ENCODE measurements at places on chromosomes 13 and 19.

DNA sequence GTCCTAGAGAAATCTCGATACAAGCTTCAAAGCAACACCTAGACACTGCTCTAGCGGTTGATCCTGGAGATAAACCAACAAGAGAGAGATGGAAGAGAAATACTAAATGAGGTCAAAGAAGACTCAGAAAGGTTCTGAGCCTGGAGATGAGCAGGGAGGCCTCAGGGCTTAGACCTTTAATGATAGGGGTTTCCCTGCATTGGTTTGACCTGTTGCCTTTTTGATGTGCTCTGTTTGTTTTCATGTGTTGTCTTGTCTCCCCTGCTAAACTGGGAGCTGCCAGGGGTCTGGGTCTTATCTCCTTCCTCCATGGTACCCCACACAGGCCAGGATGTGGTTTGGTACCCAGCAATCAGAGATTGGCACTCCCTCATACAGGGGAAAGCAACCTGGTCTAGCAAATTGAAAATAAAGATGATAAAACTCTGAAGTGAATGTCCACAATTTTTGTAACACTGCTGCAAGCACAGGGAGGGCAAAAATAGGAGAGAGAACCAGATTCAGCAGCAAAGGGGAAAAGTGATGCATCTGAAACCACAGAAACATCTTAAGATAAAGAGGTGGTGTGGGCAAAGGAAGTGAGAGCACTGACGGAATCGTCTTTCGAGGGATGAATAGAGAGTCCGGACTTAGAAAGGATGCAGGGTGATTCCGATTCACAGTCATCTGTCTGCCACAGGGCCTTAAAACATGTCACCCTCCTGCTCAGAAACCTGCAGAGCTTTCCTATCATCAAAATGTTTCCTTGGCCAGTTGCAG lies 3.5 kb downstream of the FFAR2 start:
- peaks cover 25% of the 10 kb centered on the region for H3K27me3 ChIP-seq
- no peak for DNase-seq
- no peaks in the 10 kb centered on the region for H3K36me3 ChIP-seq
- H3K27ac ChIP-seq = no peak overlapping the region

DNA sequence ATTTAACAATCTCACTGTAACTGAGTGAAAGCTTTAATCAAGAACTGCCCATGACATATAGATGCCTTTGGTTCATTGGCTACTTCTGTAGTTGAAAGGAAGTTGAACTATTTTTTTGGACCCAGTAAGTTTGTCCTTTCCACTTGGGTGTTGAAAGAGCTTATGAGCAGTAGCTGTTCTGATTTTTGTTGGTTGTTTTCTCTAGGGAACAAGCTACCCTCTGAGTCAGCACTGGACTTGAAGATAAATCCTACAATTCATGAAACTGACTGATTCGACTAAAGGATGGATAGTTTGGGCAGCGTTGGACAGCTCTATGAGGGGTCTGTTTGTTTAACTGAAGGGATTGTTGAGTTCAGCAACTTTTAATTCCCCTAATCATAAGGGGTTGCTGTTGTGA lies 101.0 kb downstream of the PAN3 start:
- DNase-seq = no peak
- no peak overlapping the region for H3K27ac ChIP-seq
- no peaks in the 10 kb centered on the region for H3K27me3 ChIP-seq
- H3K4me3 ChIP-seq = no peak overlapping the region
- H3K4me1 ChIP-seq = peaks cover 4% of the 10 kb centered on the region

- no peak overlapping the region for H3K4me3 ChIP-seq
- H3K27ac ChIP-seq = no peak overlapping the region
- no peak for DNase-seq
- peaks cover 3% of the 10 kb centered on the region for H3K36me3 ChIP-seq
- H3K27me3 ChIP-seq = no peaks in the 10 kb centered on the region
These were observed 305.2 kb downstream of the MTUS2 start for GRCh38 chr13:29125191-29125933.

DNA sequence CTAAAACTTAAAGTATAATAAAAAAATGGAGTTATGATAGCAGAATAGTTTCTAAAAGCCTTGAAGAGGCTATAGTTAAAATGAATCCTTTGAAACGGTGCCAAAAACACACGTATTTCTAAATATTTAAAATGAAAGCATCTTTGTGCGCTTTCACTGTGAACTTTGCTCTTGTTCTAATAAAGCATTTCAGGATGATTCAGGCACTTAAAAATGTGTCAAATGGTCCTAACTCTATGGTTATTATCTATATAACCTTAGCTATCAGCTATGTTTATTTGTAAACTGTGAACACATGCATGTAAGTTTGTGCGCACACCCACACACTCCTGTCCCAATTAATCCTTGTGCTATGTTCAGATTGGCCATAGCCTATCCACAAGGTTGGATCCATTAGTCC lies 124.5 kb downstream of the FLT1 start:
- no peaks in the 10 kb centered on the region for H3K4me1 ChIP-seq
- no peak overlapping the region for H3K27ac ChIP-seq
- no peak for DNase-seq
- H3K36me3 ChIP-seq = no peaks in the 10 kb centered on the region
- H3K4me3 ChIP-seq = no peak overlapping the region

- no peak for DNase-seq
- H3K4me1 ChIP-seq = no peaks in the 10 kb centered on the region
- no peak overlapping the region for H3K4me3 ChIP-seq
- no peak overlapping the region for H3K27ac ChIP-seq
- H3K36me3 ChIP-seq = no peaks in the 10 kb centered on the region
- H3K27me3 ChIP-seq = no peaks in the 10 kb centered on the region
These were observed 2526.7 kb upstream of the PCDH20 start for GRCh38 chr13:63942372-63942771.

- H3K4me3 ChIP-seq = no peak overlapping the region
- H3K27ac ChIP-seq = no peak overlapping the region
- DNase-seq = peak; percentile 31
- H3K27me3 ChIP-seq = peaks cover 6% of the 10 kb centered on the region
- H3K4me1 ChIP-seq = no peaks in the 10 kb centered on the region
- H3K36me3 ChIP-seq = no peaks in the 10 kb centered on the region
These were observed 25.8 kb upstream of the MAP3K10 start for GRCh38 chr19:40165362-40165937.

DNA sequence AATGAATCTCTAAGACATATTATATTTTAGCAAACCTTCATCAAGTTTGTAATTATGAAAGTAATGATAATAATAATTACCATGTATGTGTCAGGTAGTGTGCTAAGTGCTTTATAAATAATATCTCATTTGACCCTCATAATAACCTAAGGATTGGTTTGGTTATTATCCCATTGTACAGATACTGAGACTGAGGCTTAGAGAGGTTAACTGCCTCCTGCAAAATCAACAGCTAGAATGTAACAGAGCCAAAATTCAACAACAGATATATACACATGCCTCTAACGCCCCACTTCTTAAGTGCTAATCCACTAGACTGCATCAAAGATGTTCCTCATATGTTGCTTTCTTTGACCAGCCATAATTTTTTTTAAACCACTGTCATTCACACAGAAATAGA lies 140.8 kb downstream of the ZAR1L start:
- no peaks in the 10 kb centered on the region for H3K36me3 ChIP-seq
- no peak overlapping the region for H3K27ac ChIP-seq
- no peaks in the 10 kb centered on the region for H3K27me3 ChIP-seq

- no peak for DNase-seq
- H3K27ac ChIP-seq = no peak overlapping the region
- peaks cover 15% of the 10 kb centered on the region for H3K27me3 ChIP-seq
- H3K4me1 ChIP-seq = peaks cover 22% of the 10 kb centered on the region
- no peak overlapping the region for H3K4me3 ChIP-seq
- no peaks in the 10 kb centered on the region for H3K36me3 ChIP-seq
These were observed 3.6 kb upstream of the HPN start for GRCh38 chr19:35037716-35038622.

DNA sequence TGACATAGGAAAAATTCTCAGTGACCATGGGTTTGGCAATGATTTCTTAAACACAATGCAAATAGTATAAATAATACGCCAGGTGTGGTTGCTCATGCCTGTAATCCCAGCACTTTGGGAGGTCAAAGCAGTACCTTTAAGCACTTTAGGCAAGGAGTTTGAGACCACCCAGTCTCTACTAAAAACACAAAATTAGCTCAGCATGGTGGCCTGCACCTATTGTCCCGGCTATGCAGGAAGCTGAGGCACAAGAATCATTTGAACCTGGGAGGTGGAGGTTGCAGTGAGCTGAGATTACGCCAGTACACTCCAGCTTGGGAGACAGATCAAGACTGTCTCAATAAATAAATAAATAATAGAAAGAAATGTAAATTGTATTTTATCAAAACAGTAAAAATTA lies 356.5 kb upstream of the SLITRK6 start:
- H3K27ac ChIP-seq = no peak overlapping the region
- no peaks in the 10 kb centered on the region for H3K36me3 ChIP-seq
- H3K4me1 ChIP-seq = no peaks in the 10 kb centered on the region
- no peak overlapping the region for H3K4me3 ChIP-seq
- no peak for DNase-seq

DNA sequence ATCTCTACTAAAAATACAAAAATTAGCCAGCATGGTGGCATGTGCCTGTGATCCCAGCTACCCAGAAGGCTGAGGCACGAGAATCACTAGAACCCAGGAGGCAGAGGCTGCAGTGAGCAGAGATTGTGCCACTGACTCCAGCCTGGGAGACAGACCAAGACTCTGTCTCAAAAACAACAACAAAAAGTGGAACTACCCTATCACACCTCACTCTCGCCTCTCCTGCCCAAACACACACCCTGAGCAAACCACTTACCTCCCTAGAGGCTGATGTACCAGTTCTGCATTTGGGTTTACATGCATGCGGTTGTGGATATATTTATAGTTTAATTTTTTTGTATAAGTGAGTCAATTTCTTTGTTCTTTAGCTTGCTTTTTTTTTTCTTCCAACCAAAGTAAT lies 7.7 kb upstream of the PTOV1 start:
- no peak overlapping the region for H3K4me3 ChIP-seq
- no peak for DNase-seq
- no peak overlapping the region for H3K27ac ChIP-seq
- no peaks in the 10 kb centered on the region for H3K27me3 ChIP-seq
- peaks cover 8% of the 10 kb centered on the region for H3K4me1 ChIP-seq
- peaks cover 29% of the 10 kb centered on the region for H3K36me3 ChIP-seq

DNA sequence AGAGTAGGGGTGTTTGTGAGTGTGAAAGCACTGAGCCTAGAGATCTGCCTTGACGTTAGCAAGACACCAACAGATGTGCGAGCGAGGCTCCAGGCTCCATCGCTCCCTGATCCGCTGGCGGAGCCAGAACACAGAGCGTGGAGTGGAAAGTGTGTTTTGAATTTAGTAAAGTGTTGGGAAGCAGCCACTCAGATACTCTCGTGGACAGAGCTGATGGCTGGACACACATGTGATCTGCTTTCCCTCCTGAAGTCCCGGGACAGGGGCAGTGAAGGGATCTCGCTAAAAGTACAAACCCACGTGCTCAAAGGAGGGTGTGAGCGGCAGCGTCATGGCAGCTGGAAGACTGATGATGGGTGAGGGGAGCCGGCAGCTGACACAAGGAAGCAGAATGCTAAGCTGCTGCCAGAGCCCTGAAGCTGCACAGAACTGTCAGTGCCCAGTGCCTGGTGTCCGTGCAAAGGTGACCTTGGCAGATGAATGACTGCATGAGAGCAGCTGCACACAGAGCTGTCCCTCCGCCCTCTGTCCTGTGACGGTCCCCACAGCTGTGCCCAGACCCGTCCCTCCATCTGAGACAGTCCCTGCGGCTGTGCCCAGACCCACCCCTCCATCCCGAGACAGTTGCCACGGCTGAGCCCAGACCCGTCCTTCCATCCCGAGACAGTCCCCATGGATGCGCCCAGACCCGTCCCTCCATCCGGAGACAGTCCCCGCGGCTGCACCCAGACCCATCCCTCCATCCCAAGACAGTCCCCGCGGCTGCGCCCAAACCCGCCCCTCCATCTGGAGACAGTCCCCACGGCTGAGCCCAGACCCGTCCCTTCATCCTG lies 29.6 kb upstream of the TMEM255B start:
- H3K27ac ChIP-seq = no peak overlapping the region
- no peak for DNase-seq
- no peaks in the 10 kb centered on the region for H3K27me3 ChIP-seq
- H3K4me1 ChIP-seq = peaks cover 1% of the 10 kb centered on the region

DNA sequence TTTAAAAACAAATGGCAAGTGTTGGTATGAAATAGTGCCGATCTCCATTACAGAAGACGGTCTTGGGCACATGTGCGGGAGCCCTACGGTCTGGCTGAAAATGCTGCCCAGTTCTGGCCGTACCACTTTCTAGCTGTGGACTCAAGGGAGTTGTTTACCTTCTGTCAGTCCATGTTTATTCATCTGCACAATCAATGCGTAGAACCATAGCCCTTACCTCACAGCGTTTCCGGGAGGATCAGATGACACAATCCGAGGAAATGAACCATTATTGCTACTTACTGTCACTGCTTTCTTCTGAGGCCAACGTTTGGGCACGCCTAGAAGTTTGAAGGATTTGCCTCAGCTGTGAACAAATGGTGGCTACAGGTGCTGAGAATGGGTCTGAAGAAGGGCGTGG lies 31.2 kb downstream of the GADD45B start:
- H3K36me3 ChIP-seq = no peaks in the 10 kb centered on the region
- DNase-seq = peak; percentile 34
- no peaks in the 10 kb centered on the region for H3K27me3 ChIP-seq
- peak overlapping the region; percentile 20 for H3K4me3 ChIP-seq
- peaks cover 15% of the 10 kb centered on the region for H3K4me1 ChIP-seq

- DNase-seq = no peak
- H3K4me1 ChIP-seq = no peaks in the 10 kb centered on the region
- H3K4me3 ChIP-seq = no peak overlapping the region
- H3K27me3 ChIP-seq = no peaks in the 10 kb centered on the region
- no peak overlapping the region for H3K27ac ChIP-seq
- H3K36me3 ChIP-seq = no peaks in the 10 kb centered on the region
These were observed 676.3 kb upstream of the ARGLU1 start for GRCh38 chr13:107244241-107244640.

- no peak for DNase-seq
- H3K4me1 ChIP-seq = no peaks in the 10 kb centered on the region
- H3K4me3 ChIP-seq = no peak overlapping the region
These were observed 23.2 kb upstream of the GPC5 start for GRCh38 chr13:91375116-91375729.

DNA sequence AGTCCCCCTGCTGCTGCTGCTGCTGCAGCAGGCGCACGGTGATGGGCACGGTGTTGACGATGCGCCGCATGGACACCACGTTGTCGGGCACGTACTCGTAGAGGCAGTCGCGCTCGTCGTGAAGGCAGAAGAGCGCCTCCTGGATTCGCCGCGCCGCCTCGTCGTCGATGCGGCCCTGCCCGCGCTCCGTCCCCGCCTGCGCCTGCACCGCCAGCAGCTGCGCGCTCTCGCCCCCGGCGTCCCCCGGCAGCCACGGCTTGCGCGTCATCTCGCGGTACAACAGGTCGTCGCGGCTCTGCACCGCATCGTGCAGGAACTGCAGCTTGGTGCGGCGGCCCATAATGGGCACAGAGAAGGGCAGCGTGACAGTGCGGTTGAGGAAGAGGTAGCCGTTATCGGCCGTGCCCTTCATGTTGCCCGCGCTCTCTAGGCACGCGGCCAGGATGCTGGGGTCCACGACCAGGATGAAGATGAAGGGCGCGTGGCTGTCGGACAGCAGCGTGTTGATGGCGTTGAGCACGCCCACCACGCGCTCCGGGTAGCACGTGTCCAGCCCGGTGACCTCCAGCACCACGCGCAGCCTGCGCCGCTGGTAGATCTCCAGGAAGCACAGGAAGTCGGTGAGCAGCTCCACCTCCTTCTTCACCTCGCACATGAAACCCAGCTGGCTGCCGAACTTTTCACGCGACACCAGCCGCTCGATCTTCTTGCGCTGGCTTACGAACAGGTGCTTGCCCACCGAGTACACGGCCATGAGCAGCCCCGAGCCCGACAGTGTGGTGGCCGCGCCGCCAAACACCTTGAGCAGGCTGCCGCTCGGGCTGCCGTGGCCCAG lies 8.1 kb downstream of the NKPD1 start:
- no peak overlapping the region for H3K4me3 ChIP-seq
- no peak for DNase-seq
- H3K36me3 ChIP-seq = peaks cover 1% of the 10 kb centered on the region
